ENCODE measurements at places on chromosomes 1 and 21.

DNA sequence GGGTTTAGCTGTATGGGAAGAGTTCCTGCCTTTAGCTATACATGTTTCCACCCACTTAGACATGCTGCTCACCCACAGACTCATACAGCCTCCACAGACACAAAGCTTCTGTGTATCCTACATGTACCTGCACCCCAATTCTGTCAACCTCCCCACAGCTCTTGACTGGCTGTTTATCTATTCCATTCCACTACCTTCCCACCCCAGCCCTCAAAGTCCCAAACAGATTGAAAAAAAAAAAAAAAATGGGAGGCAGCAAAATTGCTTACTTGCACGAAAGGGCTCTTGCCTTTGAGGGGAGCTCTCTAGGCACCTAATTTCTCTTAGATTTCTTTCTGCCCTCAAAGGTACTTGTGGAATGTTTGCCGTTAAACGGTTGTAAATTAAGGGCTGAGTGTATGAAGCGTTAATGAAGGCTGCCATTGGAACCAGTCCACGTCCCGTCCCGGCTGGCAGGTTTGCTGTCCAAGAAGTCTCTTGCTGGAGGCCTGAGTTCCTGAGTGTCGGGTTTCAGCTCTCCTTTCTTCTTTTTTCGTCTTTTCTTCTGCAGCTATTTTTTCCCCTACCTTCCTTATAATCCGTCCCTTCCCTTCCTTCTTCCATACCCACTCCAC lies 43.6 kb downstream of the PBX1 start:
- DNase-seq: no peak

GRCh38 chr1:11107599-11107998 lies 7.9 kb upstream of the EXOSC10 start:
- DNase-seq: no peak

GRCh38 chr1:220272841-220273090 lies 513 bp upstream of the RAB3GAP2 start:
- no peak for DNase-seq

DNA sequence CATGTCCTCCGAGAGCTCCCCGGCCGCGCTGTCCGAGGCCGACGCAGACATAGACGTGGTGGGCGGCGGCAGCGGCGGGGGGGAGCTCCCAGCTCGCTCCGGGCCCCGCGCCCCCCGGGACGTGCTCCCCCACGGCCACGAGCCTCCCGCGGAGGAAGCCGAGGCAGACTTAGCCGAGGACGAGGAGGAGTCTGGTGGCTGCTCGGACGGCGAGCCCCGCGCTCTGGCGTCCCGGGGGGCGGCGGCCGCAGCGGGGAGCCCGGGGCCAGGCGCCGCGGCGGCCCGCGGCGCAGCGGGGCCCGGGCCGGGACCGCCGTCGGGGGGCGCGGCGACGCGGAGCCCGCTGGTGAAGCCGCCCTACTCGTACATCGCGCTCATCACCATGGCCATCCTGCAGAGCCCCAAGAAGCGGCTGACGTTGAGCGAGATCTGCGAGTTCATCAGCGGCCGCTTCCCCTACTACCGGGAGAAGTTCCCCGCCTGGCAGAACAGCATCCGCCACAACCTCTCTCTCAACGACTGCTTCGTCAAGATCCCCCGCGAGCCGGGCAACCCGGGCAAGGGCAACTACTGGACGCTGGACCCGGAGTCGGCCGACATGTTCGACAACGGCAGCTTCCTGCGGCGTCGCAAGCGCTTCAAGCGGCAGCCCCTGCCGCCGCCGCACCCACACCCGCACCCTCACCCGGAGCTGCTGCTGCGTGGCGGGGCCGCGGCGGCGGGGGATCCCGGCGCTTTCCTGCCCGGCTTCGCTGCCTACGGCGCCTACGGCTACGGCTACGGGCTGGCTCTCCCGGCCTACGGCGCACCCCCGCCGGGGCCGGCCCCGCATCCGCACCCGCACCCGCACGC lies 547 bp downstream of the FOXD2 start:
- no peak for DNase-seq

GRCh38 chr1:25427696-25428095 lies 3.0 kb upstream of the MACO1 start:
- DNase-seq: no peak

DNA sequence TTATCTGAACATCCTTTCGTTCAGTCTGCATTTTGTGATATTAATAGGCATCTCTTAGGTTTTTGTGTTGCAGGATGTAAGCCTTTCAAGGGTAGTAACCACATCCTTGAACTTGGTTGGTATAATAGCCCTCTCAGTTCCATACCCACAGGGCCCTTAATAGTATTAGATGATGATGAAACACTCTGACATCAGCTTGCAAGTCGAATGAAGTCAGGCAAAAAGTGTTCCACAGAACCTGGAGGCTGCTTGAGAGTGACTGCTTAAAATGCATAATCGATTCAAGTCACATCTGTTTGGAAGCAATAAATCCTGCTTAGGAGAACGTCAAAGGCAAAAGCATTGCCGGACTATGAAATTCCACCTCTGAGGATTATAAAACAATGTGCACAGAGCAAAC lies 415.6 kb upstream of the KAZN start:
- DNase-seq: no peak

GRCh38 chr1:235831148-235831547 lies 35.6 kb downstream of the LYST start:
- no peak for DNase-seq

GRCh38 chr1:9600861-9601834 lies 12.4 kb downstream of the TMEM201 start:
- DNase-seq: no peak

- no peak for DNase-seq
Observed at GRCh38 chr21:14968029-14968428, 96.8 kb downstream of the NRIP1 start.

- no peak for DNase-seq
Observed at GRCh38 chr1:105137543-105138457, 1388.1 kb downstream of the AMY1C start.

- DNase-seq: no peak
Observed at GRCh38 chr1:59557549-59557885, 257.2 kb upstream of the HOOK1 start.

- DNase-seq: no peak
Observed at GRCh38 chr21:42310411-42311001, 4.7 kb downstream of the TFF3 start.

DNA sequence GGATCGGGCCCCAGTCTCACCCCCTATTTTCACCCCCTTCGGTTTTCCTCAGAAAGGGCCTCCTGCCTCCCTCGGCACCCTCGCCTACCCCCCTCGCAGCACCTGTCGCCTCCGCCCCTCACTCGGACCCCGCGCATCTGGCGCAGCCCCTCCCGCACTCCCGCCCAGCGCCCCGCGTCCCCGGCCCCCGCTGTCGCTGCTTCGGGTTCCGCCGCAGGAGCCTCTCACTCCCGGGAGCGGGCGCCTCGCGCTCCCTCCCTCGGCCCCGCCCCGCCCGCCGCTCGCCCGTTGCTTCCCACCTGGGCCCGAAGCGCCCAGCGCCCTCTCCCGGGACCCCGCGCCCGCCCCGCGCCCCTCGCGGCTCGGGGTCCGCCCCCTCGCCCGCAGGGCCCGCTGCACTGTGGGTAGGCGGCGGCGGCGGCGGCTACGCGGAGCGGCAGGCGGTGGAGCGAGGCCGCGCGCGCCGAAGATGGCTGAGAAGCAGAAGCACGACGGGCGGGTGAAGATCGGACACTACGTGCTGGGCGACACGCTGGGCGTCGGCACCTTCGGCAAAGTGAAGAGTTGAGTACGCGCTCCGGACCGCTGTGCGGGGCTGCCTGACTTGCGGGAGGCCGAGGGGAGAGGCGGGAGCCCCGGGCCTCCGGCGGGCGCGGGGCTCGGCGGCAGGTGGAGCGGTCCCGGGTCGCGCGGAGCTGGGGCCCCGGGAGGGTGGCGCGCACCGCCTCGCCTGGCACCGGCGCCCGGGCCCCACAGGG lies at the start of gene PRKAA2:
Gene PRKAA2 (plus strand): TSS at position 396 of the 758 bp plus-strand sequence. CDS start 74 bp downstream, at position 470.
- no peak for DNase-seq

GRCh38 chr1:10113501-10113900 lies 80.7 kb downstream of the UBE4B start:
- no peak for DNase-seq

DNA sequence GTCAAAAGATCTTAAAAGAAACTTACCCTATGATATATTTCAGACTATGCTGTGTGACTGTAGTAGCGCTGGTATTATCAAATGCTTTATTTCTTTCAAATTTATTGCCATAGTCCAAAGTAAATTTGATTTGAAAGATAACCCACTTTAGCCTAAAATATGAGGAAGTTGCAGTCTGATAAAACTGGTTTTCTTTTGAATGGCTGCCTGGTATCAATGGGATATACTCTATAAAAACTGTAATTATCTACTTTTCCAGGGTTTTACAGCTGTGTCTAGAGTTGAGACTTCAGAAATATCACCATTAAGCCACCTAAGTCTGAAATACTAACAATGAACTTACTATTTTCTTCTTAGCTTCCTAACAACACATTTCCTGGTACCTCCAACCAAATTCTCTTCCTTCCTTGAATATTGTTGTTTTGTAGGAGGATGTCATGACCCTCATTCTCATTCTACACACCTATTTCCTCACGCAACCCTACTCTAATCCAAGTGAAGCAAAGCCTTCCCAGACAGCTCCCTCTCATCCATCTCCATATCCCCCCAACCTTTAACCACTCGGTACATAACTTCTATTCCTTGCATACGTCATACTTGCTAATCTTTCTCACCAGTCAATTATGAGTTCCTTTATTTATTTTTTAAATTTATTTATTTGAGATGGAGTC lies 17.0 kb downstream of the KDM5B start:
- no peak for DNase-seq

- DNase-seq: no peak
Observed at GRCh38 chr1:235876402-235876841, 9.7 kb upstream of the LYST start.

- DNase-seq: no peak
Observed at GRCh38 chr1:232577772-232578171, 52.2 kb downstream of the SIPA1L2 start.

GRCh38 chr21:25934771-25935224 lies 200.0 kb downstream of the GABPA start:
- no peak for DNase-seq

GRCh38 chr21:38531039-38531541 lies 32.8 kb upstream of the ERG start:
- no peak for DNase-seq

- no peak for DNase-seq
Observed at GRCh38 chr1:225919906-225920305, 4.1 kb downstream of the PYCR2 start.

GRCh38 chr1:116560704-116561490 lies 9.9 kb downstream of the CD58 start:
- no peak for DNase-seq

DNA sequence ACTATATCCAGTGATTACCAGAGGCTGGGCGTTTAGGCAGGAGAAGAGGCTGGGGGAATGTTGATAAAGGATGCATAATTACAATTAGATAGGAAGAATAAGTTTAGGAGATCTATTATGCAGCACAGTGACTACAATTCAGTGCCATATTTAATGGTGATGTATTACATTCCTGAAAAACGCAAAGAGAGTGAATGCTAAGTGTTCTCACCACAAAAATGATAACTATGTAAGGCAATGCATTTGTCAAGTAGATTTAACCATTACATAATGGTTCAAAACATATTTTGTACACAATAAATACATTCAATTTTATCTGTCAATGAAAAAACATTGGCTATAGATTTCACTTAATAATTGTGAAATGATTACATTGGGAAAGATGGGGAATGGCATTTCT lies 548.9 kb downstream of the NUF2 start:
- no peak for DNase-seq

DNA sequence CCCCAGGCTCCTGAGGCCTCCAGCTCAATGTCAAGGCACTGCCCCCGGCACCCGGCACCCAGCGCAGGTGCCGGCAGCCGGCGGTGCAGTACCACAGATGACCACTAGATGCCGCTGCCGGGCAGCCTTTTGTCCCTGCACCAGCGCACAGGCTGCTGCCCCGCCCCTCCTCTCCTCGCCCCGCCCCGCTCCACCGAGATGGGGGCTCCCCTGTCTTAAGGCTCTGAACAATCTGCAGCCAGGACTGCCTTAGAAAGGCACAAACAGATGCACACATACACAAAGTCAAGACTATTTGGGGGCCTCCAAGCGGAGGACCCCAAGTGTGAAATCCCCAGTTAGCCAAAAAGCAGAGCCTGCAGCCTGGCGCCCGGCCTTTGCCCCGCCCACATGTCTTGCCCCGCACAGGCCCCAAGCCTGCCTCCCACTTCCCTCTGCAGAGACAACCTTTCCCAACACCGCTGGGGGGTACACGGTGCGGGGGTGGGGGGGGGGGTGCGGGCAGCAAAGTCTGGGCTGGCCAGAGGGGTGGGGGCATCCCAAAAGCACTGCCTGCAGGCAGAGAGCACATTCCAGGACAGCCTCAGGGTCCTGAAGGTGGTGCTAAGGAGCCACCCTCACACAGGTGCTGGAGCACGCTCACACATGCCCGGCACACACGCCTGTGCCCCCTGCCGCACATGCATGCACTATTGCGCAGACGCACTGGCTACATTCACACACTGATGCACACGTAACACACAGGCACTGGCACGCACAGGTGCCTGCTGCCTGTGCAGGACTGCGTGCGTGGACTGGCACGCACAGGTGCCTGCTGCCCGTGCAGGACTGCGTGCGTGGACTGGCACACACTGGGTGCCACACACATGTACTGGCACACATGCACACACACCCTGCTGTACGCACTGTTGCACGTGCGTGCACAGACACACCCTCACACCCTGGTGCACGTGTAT lies 37.1 kb downstream of the ARHGEF16 start:
- DNase-seq: peak; percentile 69

- no peak for DNase-seq
Observed at GRCh38 chr1:165524639-165525285, 19.0 kb upstream of the LRRC52 start.

- no peak for DNase-seq
Observed at GRCh38 chr1:245790441-245790840, 635.7 kb downstream of the KIF26B start.

GRCh38 chr1:34276606-34277005 lies 99.9 kb downstream of the C1orf94 start:
- DNase-seq: no peak

- no peak for DNase-seq
Observed at GRCh38 chr1:222539951-222540597, 7.8 kb downstream of the HHIPL2 start.

DNA sequence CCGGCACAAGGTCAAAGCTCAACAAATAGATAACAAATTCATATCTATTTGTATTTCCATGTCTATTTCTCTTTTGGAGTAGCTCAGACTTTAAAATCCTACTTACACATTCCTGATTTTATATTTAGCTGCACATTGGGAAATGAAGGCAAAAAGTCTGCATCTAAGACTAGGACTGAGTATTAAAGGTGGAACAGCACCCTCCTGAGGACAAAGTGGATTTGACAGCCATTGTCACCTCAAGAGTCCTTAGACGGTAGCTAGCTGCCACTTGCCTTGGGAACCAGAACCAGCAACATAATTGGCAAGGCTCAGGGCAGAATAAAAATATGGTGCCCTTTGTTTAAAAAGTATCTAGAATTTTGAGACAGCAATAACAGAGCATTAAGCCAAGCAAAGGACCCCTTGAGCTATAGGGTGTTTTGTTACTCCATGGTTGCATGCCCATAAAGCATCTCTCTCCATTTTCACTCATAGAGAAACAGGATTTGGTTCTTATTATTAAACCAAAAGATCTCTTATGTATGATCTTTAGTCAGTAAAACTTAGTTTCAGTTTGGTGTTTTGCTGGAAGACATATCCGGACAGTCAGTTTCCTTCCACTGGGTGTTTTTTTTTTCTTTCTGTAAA lies 30.0 kb upstream of the SGIP1 start:
- no peak for DNase-seq

Measured in activated naive CD4-positive, alpha-beta T cell (primary cell).